ENCODE measurements at places on chromosomes 6 and 20.

- peak overlapping the region; percentile 94 for H3K4me3 ChIP-seq
- no peaks in the 10 kb centered on the region for H3K36me3 ChIP-seq
- peak; percentile 24 for DNase-seq
- H3K27me3 ChIP-seq: peaks cover 4% of the 10 kb centered on the region
- H3K4me1 ChIP-seq: peaks cover 20% of the 10 kb centered on the region
Observed at GRCh38 chr6:107115695-107116327, 496 bp upstream of the BEND3 start.

GRCh38 chr6:129901910-129902309 is 40.8 kb upstream of the TMEM244 start:
- H3K4me1 ChIP-seq: no peaks in the 10 kb centered on the region
- H3K4me3 ChIP-seq: no peak overlapping the region
- H3K27ac ChIP-seq: no peak overlapping the region
- peaks cover 11% of the 10 kb centered on the region for H3K27me3 ChIP-seq

- peaks cover 3% of the 10 kb centered on the region for H3K4me1 ChIP-seq
- H3K36me3 ChIP-seq: peaks cover under 1% of the 10 kb centered on the region
- H3K27ac ChIP-seq: no peak overlapping the region
- DNase-seq: no peak
- H3K27me3 ChIP-seq: no peaks in the 10 kb centered on the region
Observed at GRCh38 chr6:25576919-25577318, 75.1 kb upstream of the SCGN start.

DNA sequence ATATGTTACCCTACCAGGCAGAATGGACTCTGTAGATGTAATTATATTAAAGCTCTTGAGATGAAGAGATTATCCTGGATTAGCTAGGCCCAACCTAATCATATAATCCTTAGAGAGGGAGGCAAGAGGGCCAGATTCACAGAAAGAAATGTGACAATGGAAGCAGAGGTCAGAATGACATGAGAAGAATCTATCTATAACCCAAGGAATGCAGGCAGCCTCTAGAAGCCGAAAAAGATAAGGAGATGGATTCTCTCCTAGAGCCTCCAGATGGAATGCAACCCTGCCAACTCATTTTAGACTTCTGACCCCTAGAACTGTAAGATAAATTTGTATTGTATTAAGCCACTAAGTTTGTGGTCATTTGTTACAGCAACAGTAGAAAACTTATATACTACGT is 12.3 kb downstream of the PXT1 start:
- H3K4me3 ChIP-seq: no peak overlapping the region
- no peaks in the 10 kb centered on the region for H3K36me3 ChIP-seq
- H3K27ac ChIP-seq: no peak overlapping the region
- no peaks in the 10 kb centered on the region for H3K4me1 ChIP-seq

DNA sequence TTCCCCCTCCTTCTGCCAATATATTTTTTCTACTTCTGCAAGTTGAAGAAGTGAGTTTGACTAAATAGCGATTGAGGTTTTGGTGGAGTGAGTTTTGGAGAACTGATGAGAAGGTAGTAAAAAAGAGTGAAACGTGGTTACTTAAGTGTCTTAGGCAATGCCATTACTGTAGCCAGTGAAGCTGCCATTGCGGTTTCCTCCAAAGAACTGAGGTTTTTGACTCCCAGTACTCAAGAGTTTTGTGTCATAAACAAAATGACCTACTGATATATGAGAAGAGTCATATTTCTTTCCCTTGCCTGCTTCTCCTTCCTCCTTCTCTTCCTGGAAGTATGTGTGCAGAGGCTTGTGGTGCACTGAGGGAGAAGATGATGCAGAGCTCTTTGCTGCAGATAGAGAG is 554.5 kb upstream of the MAP3K7 start:
- DNase-seq: no peak
- no peaks in the 10 kb centered on the region for H3K4me1 ChIP-seq
- no peaks in the 10 kb centered on the region for H3K36me3 ChIP-seq
- H3K27ac ChIP-seq: no peak overlapping the region

DNA sequence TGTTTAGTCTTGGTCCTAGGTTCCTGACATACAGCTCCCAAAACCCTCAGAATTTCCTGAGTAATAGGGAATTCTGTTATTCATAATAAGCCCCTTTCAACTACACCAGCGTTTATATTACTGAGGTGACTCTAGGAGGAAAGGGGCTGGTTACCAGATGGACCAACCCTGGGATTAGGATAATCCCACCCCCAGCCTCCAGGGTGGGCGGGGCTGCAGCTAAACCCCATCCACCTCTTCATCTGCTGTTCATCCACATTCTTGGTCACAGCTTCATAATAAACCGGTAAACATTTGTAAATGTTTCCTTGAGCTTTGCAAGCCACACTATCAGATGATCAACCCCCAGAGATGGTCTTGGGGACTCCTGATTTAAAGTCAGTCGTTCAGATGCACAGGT is 38.3 kb downstream of the NINL start:
- no peaks in the 10 kb centered on the region for H3K36me3 ChIP-seq
- H3K27me3 ChIP-seq: peaks cover 6% of the 10 kb centered on the region
- no peak overlapping the region for H3K4me3 ChIP-seq
- no peak for DNase-seq
- H3K4me1 ChIP-seq: no peaks in the 10 kb centered on the region

GRCh38 chr6:168147205-168147738 is 68.3 kb upstream of the FRMD1 start:
- peaks cover 9% of the 10 kb centered on the region for H3K27me3 ChIP-seq
- DNase-seq: no peak
- no peak overlapping the region for H3K4me3 ChIP-seq
- H3K36me3 ChIP-seq: no peaks in the 10 kb centered on the region
- H3K4me1 ChIP-seq: no peaks in the 10 kb centered on the region

- no peak overlapping the region for H3K4me3 ChIP-seq
- H3K36me3 ChIP-seq: no peaks in the 10 kb centered on the region
- H3K4me1 ChIP-seq: no peaks in the 10 kb centered on the region
- peaks cover 22% of the 10 kb centered on the region for H3K27me3 ChIP-seq
Observed at GRCh38 chr20:9499126-9499899, 15.1 kb upstream of the LAMP5 start.

DNA sequence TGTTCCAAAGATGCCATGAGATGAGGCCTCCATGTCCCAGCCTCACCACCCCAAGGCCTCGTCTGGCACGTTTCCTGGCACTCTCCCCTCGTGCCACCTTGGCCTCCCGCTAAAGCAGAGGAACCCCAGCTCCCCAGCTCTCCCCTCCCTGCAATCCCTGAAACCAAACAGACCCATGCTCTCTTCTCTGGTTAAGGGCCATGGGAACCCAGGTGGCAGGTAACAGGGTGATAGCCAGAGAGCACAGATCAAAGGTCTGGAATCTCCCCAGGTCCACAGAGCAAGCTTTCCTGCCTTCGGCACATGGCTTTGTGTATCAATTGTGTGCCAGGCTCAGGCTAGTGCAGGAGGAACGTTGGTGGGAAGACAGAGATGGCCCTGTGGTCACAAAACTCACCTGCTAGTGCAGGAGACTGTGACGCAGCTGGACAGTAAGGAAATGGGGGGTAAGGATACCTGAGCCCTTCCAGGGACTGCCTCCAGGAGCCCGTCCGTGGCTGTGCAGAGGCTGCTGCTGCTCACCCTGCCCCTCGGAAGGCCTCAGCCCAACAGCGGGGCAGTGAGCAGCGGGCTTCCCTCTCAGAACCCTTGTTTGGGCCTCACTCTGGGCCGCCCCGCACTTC is 39.0 kb downstream of the MYH7B start:
- H3K36me3 ChIP-seq: no peaks in the 10 kb centered on the region
- H3K27me3 ChIP-seq: no peaks in the 10 kb centered on the region
- no peak for DNase-seq
- no peak overlapping the region for H3K4me3 ChIP-seq
- no peak overlapping the region for H3K27ac ChIP-seq

GRCh38 chr6:33725891-33726673 is 14.6 kb upstream of the UQCC2 start:
- DNase-seq: no peak
- peaks cover 9% of the 10 kb centered on the region for H3K4me1 ChIP-seq
- no peaks in the 10 kb centered on the region for H3K27me3 ChIP-seq
- no peak overlapping the region for H3K4me3 ChIP-seq

DNA sequence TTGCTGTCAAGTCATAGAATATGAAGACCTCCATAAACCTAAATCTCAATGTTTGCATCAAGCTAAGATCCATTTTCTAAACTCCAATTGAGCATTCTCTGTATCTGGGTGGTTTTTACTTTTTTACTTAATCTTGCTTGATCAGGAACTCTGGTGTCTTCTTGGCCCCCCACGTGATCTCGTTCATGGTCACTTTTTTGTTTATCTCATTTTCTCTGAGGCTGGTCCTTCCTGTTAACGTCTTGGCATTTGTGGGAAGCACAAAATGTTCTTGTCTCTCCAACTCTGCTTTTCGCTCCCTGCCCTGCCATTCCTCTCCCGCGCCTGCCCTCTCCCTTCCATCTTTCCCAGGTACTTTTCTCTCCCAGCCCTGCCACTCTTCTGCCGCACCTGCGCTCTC is 14.0 kb upstream of the MAPRE1 start:
- no peak overlapping the region for H3K4me3 ChIP-seq
- no peaks in the 10 kb centered on the region for H3K4me1 ChIP-seq
- no peak for DNase-seq

- no peaks in the 10 kb centered on the region for H3K36me3 ChIP-seq
- H3K4me1 ChIP-seq: no peaks in the 10 kb centered on the region
- no peak overlapping the region for H3K4me3 ChIP-seq
- no peak for DNase-seq
- H3K27ac ChIP-seq: no peak overlapping the region
Observed at GRCh38 chr20:54524849-54525248, 49.5 kb downstream of the DOK5 start.

DNA sequence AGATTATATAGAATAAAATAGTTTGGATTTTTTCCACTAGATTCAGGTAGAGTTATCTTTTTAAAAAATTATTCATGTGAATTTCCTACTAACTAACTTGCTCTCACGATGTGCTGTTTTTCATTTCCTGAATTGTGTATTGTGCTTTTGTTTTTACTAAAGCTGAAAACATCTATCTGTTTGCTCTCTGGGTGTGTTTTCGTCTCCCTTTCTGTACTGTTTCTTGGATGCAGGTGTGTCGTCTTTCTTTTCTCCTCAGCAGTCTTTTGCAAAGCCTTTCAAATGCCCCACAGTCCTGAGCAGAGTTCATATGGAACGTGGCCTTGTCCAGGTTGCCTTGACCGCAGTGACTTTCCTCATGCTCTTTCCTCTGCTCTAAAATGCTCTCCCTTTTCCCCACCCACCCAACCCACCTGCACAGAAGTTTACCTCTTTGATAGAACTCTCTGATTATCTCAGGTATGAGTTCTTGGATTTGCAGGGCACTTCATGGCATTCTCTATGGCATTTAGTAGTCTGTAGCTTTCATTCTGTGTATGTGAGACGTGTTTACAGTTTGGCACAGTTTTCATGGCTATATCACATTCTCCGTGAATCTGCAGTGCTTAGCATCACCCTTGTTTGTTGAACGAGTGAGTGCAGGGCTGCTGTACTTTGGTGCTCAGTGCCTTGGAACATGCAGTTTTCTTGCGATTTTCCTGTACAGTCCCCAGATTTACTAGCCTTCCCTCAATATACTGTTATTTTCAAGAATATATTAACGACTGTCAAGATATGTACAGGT is 77.1 kb downstream of the FARS2 start:
- no peaks in the 10 kb centered on the region for H3K27me3 ChIP-seq
- DNase-seq: no peak
- H3K27ac ChIP-seq: no peak overlapping the region
- H3K4me3 ChIP-seq: no peak overlapping the region
- H3K4me1 ChIP-seq: peaks cover 26% of the 10 kb centered on the region

DNA sequence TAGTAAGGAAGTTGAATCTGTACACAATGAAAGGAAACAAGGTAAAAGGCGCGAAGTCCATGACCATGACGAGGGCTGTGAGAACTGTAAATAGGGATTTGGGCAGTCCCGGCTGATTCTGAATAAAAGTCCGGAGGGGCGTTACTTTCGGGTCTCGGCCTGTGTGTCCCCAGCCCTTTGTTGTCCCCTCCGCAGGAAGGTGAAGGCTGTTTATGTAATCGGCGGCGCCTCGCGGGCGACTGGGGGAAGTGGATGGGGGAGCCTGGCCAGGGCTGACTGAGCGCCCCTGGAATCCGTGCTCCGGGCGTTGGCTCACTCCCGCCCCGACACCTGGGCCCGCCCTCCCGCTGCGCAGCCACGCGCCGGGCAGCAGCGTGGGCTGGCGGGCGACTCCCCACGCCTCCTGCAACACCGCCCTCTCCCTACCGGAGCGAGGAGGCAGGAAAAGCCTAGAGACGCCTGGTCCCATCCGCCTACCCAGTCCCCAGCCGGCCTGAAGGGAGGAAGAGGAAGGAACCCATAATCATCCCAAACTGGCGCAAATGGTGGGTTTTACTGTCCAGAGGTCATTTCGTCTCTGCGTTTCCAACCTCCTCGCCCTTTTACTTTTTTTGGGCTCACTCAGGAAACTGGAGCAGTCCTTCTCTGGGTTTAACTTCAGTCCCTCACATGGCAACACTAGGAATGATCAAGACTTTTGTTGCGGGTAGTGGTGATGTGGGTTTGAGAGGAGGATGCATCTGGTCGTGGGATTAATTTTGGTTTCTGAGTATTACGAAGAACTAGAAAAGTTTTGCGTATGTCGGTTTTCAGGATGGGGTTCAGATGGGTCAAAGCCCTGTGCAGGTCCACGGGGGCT is 12.1 kb downstream of the TRIM31 start:
- H3K36me3 ChIP-seq: no peaks in the 10 kb centered on the region
- peak overlapping the region; percentile 96 for H3K4me3 ChIP-seq
- H3K27ac ChIP-seq: peak overlapping the region; percentile 39
- H3K27me3 ChIP-seq: peaks cover 63% of the 10 kb centered on the region

GRCh38 chr6:126959765-126960164 is 158.7 kb upstream of the RSPO3 start:
- no peak for DNase-seq
- no peaks in the 10 kb centered on the region for H3K4me1 ChIP-seq
- no peaks in the 10 kb centered on the region for H3K27me3 ChIP-seq
- no peak overlapping the region for H3K4me3 ChIP-seq
- H3K27ac ChIP-seq: no peak overlapping the region
- no peaks in the 10 kb centered on the region for H3K36me3 ChIP-seq

DNA sequence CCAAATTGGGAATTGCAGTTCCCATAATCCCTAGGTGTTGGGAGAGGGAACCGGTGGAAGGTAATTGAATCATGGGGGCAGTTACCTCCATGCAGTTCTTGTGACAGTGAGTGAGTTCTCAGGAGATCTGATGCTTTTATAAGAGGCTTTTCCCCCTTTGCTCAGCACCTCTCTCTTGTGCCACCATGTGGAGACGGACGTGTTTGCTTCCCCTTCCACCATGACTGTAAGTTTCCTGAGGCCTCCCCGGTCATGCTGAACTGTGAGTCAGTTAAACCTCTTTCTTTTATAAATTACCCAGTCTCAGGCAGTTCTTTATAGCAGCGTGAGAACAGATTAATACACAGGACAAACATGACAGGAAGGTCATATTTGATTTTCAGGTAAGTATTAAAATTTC is 25.3 kb upstream of the HECA start:
- H3K27me3 ChIP-seq: no peaks in the 10 kb centered on the region
- no peaks in the 10 kb centered on the region for H3K4me1 ChIP-seq
- no peak overlapping the region for H3K4me3 ChIP-seq

DNA sequence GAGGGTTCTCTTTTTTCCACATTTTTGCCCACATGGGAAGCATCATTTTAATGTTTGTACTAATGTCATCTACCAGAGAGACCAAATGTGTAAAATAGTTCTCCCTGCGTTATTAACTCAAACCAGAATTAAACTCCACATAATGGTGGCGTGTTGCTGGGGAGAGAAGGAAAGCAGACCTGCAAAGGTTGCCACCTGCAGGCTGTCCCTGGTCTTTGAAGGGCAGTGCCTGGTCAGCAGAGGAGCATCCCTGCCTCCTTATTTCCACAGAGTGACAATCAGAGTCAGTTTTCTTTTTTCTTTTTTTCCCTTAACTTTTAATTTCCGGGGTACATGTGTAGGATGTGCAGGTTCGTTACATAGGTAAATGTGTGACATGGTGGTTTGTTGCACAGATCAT is 214.5 kb downstream of the TBX18 start:
- no peak overlapping the region for H3K4me3 ChIP-seq
- no peaks in the 10 kb centered on the region for H3K36me3 ChIP-seq
- no peak for DNase-seq
- no peaks in the 10 kb centered on the region for H3K27me3 ChIP-seq
- no peak overlapping the region for H3K27ac ChIP-seq
- H3K4me1 ChIP-seq: no peaks in the 10 kb centered on the region
